ENCODE measurements at places on chromosomes 1 and 21.

GRCh38 chr1:93844262-93845045, 34.6 kb downstream of the DNTTIP2 start:
- no peak for DNase-seq

- no peak for DNase-seq
These were observed 23.8 kb downstream of the EPHA10 start for GRCh38 chr1:37741130-37741529.

- no peak for DNase-seq
These were observed 9.5 kb upstream of the ID3 start for GRCh38 chr1:23568608-23569383.

DNA sequence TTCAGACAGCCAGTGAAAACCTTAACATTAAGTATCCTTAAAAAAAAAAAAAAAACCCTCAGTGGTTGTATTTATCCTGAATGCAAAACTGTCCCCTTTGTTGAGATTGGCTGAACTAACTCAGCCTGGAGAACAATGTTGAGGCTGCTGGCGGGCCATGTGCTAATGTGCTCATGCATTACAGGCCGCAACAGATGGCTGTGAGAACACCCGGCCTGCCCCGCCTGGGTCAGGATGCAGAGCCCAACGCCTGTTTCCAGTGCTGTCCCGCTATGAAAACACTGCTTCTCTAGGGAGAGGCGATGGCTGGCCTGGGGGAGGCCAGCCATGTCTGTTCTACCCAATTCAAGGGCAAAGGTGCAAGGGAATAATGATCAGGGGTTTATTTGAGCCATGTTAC, 13.8 kb downstream of the OLIG2 start:
- no peak for DNase-seq

DNA sequence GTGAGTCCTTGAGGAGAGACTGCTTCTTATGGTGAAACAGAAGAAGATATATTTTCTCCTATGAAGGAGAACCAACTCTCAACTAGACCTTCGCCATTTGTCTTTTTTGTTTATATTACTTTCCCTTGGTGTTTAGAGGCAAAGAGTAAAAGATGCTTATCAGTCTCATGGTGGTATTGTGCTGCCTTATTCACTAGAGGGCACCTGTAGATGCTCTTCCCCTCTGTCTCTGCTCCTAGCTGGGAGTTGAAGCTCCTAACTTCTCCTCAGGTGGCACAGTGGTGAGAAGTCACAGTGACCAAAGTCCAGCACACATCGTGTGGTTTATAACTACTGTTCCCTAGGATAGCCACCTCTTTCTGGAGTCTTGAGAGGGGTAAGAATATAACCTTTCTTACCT, 1359.6 kb downstream of the PLA2G4A start:
- DNase-seq, result no peak

DNA sequence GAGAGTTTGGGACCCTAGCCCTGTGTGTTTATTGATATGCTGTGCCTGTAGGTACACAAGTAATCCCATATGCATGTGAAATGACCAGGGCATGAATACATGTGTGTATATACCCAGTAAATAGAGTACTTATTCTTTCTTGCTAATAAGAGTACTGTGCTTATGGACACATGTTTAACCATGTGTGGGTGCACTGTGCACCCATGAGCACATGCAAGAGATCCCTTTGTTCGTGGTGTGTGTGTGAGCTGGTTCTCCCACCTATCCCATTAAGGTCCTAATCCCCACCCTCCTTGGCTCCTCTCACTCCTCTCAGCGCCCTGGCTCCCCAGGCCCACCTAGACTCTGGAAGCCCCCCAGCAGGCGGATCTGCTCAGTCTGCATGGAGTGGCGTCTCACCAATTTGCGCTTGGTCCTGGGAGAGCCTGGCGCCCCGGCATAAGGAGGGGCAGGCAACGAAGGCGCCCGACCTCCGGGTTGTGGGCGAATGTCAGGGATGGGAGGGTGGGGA, 2.2 kb upstream of the LIX1L start:
- no peak for DNase-seq

- DNase-seq, result no peak
These were observed 20.5 kb upstream of the UBL4B start for GRCh38 chr1:110091791-110092190.

- DNase-seq, result no peak
These were observed 9.5 kb downstream of the PLXNA2 start for GRCh38 chr1:208234721-208235120.

GRCh38 chr1:199040076-199040905, 401.5 kb downstream of the PTPRC start:
- DNase-seq, result no peak

DNA sequence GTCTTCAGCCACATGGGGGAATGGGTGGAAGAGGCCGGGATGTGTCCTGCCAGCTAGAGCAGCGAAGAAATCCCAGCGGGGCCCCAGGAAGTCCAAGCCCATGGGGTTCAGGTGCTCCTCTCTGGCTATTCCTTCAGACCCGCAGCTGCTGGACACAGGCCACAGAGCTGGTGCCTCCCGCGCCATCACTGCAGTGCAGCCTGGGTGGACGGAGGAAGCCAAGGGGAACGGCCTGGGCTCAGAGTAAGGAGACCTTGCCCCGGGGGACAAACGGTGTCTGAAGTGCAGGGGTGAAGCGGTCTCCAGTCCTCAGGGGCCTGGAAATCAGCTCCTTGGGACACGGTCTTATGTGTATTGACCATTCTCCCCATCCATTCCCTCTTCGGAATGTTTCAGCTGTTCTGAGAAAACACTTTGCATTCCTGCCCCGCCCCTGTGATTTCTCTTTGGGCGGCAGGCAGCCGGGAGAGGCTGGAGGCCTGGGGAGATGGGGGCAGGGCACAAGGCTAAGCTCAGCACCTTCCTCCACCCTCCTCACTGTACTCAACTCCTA, 18.4 kb downstream of the MTHFR start:
- no peak for DNase-seq

DNA sequence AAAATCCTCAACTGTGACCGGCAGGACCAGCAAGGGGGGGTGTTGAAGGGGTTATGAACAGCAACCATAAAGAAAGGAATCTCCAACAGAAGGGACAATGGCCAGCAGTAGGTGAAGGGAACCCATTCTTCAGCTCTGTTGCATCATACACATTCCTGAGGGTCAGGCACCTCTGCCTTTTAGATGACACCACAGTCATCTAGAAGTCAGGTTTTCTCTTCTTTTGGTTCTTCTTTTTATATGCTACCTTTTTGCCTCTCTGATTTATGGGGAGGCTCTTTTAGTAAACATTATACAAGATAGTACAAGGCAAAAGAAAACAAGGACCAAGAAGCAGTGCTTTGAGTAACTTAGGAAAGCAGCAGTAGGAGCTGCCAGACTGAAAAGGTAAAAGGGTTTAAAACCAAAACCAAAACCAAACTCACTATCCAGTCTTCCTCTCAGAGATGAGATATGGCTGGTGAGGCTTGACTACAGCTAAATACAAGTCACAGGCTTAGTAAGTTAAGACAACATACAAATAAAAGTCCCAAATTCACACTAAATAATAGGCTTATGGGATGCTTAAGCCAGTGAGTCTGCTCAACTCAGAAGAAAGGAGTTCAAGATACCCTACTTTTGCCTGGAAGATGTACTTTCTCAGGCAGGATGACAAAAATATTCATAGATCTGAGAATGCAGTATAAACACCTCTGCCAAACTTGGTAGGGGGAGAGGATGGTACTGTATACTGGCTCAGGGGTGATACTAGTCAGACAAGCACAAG, 4.1 kb downstream of the TEX38 start:
- no peak for DNase-seq

- DNase-seq, result no peak
These were observed 283.8 kb downstream of the TPR start for GRCh38 chr1:186091222-186091720.

DNA sequence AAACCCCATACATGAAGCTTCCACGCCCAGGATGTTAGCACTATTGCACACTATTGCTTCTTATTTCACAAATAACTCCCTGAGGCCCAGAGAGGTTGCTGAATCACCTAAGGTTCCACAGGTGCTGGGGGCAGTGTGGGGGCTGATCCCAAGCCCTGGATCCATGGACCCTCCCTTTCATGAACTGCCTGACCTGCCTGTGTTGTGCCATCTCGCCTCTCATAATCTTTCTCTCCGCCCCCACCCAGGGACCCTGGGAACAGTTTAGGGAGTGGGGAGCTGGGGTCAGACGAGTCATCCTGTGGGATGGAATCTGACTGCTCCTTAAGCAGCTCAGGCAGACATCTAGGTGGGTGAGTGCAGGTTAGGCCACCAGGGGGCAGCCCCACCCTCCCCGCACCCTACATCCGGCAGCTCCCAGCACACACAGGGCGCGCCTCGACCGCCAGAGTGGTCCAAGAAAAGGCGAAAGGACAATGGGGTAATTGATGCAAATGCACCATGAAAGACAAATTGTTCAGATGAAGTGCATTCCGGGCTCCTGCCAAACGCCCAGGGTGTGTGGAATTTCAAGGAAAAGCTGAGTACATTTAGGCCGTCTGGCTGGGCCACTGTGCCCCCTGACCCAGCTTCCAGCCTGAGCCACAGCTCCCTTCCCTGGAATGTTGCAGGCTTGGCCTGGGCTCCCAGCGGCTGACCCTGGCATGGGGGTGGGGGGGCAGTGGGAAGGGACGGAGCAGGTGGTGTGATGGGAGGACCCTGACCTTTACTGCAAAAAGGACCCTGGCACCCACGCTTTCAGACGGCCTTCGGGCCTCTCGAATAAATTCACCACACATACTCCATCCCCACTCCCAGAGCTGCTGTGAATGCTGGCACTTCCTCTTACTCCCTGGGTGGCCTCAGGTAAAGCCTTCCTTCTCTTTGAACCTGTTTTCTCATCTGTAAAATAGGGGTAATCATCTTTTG, 20.8 kb downstream of the PHLDA3 start:
- DNase-seq, result peak; percentile 64

- DNase-seq, result no peak
These were observed 372.8 kb downstream of the PTBP2 start for GRCh38 chr1:97094247-97094972.

DNA sequence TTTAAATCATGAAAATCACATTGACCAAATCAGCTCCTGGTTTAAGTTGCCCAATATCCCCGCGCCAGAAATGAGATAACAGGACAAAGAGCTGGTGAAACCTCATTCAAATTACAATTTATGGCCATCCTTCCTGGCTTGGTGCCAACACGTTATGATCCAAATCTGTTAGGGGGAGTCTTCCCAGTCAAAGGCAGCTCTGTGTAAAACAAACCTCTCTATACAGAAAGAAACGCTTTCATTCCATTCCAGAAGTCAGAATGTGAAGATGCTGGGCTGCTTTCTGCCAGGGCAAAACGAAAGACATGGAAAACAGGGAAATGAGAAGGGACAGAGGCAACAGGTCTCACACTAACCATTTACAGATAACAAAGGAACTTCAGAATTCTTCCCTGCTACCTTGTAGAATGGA, 53.5 kb upstream of the TIAM1 start:
- no peak for DNase-seq

GRCh38 chr1:198493329-198493728, 47.2 kb downstream of the ATP6V1G3 start:
- DNase-seq, result no peak

- DNase-seq, result peak; percentile 53
These were observed 72.8 kb downstream of the CD2 start for GRCh38 chr1:116826818-116827606.

DNA sequence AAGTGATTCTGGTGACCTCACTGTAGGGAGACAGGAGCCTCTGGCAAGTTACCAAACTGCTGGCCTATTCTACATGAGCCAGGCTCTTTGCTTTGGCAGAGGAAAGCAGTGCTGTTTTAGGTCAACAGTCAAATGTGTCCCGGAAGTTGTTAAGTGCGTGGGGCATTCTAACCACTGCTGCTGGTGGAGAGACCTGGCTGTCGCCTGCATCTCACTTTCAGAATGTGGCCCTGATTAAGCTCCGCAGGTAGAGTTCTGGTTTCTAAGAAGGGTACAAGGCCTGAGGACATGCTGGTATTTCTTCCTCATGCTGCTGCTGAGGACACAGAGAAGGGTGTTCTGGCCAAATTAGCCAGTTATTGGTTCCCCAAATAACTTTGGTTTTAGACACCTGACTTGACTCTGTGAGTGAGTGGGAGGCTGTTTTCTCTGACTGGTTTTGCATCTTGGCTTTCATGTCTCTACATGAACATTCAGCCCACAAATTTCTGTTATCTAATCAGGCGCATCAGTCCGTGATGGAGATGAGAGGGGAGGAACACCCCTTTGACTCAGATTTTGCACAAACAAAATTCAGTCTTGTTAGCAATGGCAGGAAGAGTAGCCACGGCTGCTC, 120.8 kb downstream of the LMO4 start:
- DNase-seq, result no peak

DNA sequence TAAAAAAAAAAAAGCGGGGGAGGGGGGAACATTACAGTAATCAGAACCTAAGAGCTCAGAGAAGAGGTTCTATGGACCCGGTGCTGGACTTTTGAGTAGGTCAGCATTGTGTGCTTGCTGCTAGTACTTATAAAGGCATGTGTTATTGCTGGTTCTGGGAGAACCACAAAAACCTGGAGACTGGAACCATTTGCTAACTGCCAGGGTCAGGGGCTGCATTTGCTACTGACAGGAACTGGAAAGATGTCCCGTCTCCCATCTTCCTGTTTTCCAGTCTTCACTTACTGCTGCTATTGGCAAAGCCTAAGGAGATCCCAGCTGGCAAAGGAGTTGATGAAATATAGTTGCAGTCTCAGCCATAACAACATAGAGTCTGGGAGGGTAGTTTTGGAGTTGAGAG, 4.3 kb downstream of the RNF2 start:
- DNase-seq, result no peak

GRCh38 chr1:178098262-178098661, 4.4 kb downstream of the RASAL2 start:
- no peak for DNase-seq

DNA sequence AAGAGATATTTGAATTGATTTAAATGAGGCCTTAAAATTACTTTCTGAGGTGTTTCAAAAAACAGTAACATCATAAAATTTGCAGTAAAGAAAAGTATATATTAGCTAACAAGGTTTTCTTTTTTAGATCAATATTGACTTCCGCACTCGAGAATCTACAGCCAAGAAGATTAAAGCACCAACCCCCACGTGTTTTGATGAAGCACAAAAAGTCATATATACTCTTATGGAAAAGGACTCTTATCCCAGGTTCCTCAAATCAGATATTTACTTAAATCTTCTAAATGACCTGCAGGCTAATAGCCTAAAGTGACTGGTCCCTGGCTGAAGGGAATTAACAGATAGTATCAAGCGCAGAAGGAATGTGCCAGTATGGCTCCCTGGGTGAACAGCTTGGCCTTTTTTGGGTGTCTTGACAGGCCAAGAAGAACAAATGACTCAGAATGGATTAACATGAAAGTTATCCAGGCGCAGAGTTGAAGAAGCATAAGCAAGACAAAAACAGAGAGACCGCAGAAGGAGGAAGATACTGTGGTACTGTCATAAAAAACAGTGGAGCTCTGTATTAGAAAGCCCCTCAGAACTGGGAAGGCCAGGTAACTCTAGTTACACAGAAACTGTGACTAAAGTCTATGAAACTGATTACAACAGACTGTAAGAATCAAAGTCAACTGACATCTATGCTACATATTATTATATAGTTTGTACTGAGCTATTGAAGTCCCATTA, 3.6 kb downstream of the RGS1 start:
- no peak for DNase-seq

All from stimulated activated CD4-positive, alpha-beta T cell treated with anti-CD3 and anti-CD28 coated beads, TNF-alpha, amount 100 ng/mL, for 48 hours (primary cell).